ENCODE measurements at places on chromosomes 1 and 21.

GRCh38 chr1:205319081-205320018 lies 2.2 kb downstream of the NUAK2 start:
- peak; percentile 73 for DNase-seq

DNA sequence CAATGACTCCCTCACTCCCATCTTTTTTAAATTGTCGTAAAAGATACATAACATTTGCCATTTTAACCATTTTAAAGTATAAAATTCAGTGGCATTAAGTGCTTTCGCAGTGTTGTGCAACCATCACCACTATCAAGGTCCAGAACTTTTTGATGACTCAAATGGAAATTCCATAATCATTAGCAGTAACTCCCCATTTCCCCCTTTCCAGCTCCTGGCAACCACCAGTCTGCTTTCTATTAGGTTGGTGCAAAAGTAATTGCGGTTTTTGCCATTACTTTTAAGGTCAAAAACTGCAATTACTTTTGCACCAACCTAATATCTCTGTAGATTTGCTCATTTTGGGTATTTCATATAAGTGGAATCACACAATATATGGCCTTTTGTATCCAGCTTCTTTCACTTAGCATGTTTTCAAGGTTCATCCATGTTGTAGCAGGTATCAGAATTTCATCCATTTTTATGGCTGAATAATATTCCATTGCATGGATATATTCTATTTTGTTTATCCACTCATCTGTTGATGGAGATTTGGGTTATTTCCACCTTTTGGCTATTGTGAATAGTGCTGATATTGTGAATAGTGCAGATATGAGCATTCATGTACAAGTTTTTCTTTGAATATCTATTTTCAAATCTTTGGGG lies 159.7 kb downstream of the HIVEP3 start:
- DNase-seq = peak; percentile 96

GRCh38 chr1:178010674-178011464 lies 41.0 kb upstream of the SEC16B start:
- DNase-seq = no peak

DNA sequence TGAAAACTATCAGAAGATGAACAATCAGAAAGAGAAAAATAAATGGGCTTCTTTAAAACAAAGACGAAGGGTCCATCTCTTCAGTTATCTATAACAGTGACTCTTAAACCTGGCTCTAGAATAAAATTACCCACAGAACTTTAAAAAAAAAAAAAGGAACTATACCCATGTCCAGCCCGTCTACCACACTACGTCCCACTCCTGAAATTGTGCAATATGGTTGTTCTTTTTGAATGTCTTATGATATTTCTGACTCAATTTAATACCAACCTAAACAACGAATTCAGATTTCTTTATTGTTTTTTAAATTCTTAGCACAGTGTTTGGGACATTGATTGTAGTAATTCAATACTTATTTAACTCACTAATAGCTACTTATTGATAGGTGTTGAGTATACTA lies 246.3 kb downstream of the DPYD start:
- DNase-seq = no peak

DNA sequence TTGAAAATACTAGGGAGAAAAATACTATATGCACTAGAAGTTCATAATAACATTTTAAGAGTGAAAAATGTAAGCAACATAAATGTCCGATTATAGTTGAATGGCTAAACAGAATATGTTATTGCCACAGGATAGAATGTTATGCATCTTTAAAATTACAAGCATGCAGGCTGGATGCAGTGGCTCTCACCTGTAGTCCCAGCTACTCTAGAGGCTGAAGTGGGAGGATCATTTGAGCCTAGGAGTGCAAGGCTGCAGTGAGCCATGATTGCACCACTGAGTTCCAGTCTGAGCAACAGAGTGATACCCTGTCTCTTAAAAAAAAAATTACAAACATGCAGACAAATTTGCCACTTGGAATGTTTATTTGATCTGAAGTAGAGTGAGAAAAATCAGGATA lies 3.0 kb upstream of the BATF3 start:
- DNase-seq = no peak

- DNase-seq = no peak
These were observed 215.1 kb downstream of the NCAM2 start for GRCh38 chr21:21213297-21213696.

DNA sequence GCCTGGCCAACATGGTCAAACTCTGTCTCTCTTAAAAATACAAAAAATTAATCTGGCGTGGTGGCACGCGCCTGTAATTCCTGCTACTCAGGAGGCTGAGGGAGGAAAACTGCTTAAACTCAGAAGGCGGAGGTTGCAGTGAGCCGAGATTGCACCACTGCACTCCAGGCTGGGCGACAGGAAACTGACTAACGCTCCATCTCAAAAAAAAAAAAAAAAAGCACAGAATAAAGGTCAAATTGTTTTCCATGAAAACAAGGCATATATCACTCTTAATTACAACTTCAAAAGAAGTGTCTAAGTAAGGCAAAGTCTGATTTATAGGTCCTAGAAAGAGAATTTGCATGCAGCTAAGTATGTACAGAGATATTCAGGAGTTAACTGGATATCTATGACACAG lies 25.6 kb downstream of the EYA3 start:
- peak; percentile 27 for DNase-seq

DNA sequence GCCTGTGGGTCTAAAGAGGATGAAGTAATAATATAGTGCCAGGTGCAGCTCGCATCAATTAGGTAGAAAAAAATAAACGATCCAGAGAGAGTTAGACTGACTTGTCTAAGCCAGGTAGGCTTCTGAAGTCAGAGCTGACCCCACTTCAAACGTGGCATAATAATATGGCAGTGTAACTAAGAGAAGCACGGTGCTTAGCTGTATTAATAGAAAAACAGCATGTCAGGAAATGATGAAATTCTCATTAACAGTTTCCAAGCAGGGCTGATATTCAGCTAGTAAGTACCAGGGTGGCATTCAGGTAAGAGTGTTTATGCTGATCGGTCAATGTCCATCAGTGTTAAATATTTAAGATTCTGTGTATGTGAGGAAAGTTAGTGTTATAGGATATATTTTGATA lies 145.8 kb upstream of the SAMSN1 start:
- no peak for DNase-seq

GRCh38 chr21:37724201-37724600 lies 192.1 kb downstream of the KCNJ6 start:
- DNase-seq = no peak

DNA sequence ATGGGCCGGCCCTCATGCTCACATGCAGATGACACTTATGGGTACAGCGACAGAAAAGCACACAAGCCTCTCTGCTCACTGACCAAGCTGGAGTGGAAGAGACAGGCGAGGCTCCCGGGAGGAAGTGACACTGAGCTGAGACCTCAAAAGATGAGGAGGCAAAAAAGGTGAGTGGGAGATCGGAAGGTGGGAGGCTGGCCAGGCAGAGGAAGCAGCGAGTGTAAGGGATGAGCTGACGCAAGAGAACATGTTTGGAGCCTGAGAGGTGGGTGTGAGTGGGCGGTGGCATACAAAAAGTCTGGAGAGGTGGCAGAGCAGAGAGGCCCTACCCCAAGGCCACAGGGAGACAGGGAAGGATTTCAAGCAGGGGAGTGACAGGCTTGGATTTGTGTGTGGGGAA lies 18.2 kb upstream of the CDCP2 start:
- no peak for DNase-seq

DNA sequence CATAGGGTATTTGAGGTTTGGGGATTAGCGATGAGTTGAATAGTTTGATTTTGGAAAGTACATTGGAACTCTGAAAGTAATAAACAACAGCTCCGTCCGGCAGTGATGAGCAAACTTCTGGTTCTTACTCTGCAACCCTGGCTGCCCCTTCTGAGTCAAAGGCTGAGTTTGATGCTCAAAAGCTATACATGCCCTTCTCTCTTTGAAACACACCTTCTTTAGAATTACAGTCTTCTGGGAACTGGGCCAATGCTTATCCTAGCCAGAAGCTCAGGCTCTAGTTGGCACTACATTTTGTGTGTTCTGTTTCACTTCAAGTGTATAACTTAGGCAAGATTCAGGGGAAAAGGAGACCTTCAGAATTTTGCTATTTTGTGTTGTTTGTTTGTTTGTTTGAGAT lies 9.3 kb downstream of the AHCYL1 start:
- DNase-seq = peak; percentile 56

GRCh38 chr1:19044471-19044870 lies 88.0 kb upstream of the IFFO2 start:
- no peak for DNase-seq

DNA sequence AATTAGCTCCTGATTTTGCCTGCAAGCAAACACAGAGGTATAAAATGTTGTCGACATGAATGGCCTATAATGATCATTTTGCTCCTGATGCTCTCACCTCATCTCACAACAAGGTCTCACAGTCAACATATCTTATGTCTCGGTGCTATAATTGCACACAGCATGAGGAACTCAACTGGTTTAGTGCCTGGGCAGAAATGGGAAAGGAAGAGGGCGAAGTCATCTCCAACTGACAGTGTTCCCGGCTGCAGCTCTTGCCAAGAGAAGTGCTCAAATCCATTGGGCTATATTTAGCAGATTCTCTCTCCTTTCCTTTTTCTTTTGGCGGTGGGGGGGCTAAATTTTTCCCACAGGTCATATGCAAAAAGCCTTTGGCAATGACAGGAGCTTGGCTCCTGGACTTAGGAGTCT lies 53.0 kb downstream of the SLC45A1 start:
- DNase-seq = peak; percentile 45

GRCh38 chr1:244210884-244211558 lies 159.9 kb downstream of the ZBTB18 start:
- peak; percentile 36 for DNase-seq

GRCh38 chr1:57475366-57475765 lies 51.5 kb upstream of the DAB1 start:
- DNase-seq = no peak

- DNase-seq = peak; percentile 4
These were observed 930 bp downstream of the CDC14A start for GRCh38 chr1:100353071-100353801.

DNA sequence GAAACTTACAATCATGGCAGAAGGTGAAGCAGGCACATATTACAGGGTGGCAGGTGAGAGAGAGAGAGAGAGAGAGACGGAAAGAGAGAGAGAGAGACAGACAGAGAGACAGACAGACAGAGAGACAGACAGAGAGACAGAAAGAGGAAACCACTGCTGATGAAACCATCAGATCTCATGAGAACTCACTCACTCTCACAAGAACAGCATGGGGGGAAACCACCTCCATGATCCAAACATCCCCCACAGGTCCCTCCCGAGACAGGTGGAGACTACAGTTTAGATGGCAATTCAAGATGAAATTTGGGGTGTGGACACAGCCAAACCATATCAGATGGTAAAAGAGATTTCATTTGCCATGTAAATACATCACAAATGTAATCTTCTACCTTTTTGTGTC lies 708.1 kb downstream of the MRPL39 start:
- no peak for DNase-seq

GRCh38 chr1:155322571-155322952 lies 1.9 kb downstream of the RUSC1 start:
- peak; percentile 56 for DNase-seq

DNA sequence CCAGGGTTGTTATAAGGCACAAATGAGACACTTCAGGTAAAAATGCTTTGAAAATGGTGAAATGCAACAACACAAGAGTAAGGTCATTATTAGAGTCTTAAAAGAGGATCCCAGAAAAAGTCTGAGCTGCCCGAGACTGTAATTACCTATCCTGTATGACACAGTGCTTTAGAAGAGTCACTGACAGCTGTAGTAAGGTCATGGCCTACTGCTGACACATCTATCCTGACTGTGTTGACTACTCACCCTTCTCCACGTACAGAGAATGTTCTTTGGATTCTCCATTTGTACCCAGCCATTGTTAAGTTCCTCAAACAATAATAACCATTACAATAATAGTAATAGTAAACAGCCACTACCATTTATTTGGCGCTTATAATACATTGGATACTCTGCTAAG lies 104.4 kb downstream of the CACHD1 start:
- DNase-seq = peak; percentile 59

- DNase-seq = no peak
These were observed 309.1 kb upstream of the NRIP1 start for GRCh38 chr21:15373941-15374340.

DNA sequence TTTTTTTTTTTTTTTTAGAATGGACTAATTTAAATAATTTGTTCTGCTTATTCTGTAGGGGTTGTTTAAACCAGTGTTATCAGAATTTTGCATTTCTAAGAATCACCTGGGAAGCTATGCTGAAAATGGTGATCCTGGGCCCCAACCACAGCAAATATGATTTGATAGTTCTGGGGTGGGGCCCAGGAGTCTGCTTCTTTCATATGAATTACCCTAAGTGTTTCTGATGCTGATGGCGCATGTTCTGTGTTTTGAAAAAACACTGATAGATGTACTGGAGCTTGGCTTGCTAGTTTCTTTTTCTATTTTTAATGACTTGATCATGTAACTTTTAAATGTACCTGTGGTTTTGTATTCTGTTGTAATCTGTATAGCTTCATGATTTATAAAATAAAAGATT lies 89.3 kb downstream of the CDC14A start:
- DNase-seq = no peak

GRCh38 chr1:107124694-107125093 lies 16.1 kb upstream of the NTNG1 start:
- DNase-seq = no peak

DNA sequence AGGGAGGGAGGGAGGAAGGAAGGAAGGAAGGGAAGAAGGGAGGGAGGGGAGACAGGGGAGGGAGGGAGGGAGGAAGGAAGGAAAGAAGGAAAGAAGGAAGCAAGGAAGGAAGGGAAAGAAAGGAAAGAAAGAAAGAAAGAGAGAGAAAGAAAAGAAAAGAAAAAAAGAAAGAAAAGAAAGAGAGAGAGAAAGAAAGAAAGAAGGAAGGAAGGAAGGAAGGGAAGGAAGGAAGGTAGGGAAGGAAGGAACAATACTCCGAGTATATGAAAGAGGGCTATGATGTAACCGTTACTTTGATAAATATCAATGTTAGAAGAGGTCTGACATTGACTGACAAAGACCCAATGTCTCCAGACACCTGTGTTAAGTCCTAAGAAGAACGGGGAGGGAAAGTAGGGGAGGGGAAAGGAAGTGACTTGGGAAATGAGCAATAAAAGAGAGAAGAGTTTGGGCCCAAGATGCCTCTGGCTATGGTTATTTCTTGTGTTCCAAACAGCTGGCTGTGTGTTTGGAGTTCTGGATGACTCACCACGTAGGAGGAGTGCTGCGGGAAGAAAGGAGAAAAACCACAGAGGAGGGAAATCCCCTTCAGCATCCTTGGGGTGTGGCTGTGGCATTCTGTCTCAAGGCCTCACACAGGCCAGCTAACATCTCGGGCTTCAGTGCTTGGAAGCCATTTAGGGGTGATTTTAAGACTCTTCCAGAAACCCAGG lies 37.0 kb upstream of the RXRG start:
- peak; percentile 91 for DNase-seq

DNA sequence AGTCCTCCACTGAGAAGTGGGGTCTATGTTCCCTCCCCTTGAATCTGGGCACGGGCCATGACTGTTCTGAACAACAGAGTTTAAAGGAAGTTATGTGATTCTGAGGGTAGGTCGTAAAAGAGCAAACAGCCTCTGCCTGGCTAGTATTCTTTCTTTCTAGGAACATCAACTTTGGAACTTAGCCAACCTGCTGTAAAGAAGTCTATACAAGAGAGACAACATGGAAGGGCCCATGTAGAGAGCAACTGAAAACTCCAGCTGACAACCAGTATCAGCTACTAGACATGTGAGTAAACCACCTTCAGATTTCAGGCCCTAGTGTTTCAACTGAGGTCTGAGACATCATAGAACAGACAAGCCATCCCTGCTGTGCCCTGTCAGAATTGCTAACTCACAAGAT lies 7.5 kb downstream of the SELENOF start:
- DNase-seq = no peak
